Mesenteric fat pad (tissue), 1 donor: ENCODE measurements at places on chromosomes 5 and 9. TPM values are rescaled to one million over a fixed set of nuclear protein-coding genes. Genes with fewer than 3 reads are reported as not detected.

DNA sequence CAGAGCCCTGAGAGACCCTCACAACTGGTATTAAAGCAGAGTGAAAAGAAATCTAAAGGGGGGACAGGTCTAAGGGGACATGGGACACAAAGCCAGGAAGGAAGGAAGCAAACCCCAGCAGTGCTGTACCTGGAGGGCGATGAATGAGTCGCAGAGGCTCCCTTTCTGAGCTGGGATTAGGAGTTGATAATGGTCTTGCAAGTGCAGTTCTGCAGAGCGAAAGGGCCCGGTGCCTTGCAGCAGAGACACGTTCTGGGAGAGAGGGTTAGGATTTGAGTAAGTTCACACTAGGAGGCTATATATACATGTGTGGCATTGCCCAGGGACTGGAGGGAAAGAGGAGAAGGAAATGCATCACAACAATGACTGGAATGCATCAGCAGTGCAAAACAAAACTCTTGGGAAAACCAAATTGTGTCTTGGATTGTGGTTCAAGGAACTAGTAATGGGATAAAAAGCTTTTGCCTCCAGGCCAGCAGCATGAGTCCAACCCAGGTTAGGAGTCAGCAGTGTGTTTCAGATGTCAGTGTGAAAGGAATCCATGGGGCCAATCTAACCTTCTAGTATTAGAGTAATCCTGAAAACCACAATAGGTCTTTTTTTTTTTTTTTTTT, 38.8 kb upstream of the LIFR start:
- no peak for DNase-seq

- no peak for DNase-seq
Observed at GRCh38 chr5:61737301-61737963, 405.4 kb downstream of the ZSWIM6 start.

GRCh38 chr9:78788101-78788500, 491.2 kb downstream of the PSAT1 start:
- DNase-seq, result no peak

DNA sequence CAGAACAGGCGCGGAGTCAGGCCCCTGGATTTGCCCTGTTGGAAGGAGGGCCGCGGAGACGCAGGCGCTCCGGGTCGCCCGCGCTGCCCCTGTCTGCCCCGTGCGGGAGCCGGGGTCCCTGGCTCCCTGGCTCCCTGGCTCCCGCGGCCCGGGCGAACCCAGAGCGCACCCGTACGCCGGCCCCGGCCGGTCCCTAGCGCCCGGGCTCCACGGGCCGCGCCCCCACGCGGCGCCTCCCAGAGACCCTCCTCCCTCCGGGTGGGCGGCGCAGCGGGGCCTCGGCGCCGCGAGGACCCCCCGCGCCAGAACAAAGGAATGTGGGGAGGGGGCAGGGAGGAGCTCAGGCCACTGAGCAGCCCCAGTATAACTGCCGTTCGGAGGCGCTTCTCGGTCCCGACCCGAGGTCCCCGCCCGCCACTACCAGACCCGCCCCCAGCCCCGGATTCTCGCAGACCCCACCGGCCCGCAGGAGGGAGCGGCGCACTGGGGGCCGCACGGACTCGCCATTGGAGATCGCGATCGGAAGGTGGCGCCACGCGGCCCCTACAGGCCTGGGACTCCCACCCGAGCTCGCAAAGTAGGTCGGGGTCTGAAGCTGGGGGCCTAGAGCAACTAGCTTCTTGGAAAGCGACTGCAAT, 2.4 kb downstream of the NFIL3 start:
- DNase-seq, result no peak

- no peak for DNase-seq
Observed at GRCh38 chr9:104780796-104781395, 17.0 kb downstream of the NIPSNAP3B start.

GRCh38 chr9:70924380-70924779, 197.0 kb downstream of the TRPM3 start:
- no peak for DNase-seq

DNA sequence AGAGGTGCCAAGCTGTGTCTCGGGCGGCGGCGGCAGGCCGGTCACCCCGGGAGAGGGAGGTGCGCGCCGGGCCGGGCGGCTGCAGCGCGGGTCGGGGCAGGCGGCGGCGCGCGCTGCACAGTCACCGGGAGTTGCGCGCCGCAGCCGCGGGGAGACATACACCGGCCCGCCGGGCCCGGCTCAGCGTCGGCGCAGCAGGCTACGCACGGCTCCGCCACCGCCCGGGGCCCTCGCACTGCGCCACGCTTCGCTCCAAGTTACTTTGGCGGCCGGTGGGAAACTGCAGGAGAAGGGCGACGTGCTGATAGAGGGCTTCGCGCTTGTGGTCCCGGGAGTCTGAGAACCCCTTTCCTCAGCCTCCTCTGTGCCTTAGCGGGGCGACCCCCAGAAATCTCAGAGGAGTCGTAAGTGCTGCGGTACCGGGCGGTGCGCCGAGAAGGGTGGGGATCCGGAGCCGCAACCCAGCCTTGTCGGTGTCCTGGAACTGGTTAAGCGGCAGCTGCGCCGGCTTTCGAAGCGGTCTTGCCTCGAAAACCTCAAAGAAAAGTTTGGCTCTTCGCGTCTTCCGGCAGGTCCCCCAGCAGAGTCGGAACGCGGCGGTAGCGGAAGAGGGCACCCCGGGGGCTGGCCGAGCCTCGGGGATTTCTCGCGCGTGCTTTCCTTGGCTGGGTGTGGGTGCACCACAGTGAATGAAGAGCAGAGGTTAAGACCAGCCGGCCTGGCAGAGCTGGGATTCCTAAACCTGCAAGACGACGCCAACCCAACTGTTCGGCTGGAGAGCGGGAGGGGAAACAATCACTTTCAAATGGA, at the start of gene EFNA5:
EFNA5 (minus strand) TSS at position 6 of the 810 bp plus-strand sequence.
- DNase-seq, result peak; percentile 88

- DNase-seq, result no peak
Observed at GRCh38 chr9:129962889-129963703, 79.9 kb downstream of the FNBP1 start.

DNA sequence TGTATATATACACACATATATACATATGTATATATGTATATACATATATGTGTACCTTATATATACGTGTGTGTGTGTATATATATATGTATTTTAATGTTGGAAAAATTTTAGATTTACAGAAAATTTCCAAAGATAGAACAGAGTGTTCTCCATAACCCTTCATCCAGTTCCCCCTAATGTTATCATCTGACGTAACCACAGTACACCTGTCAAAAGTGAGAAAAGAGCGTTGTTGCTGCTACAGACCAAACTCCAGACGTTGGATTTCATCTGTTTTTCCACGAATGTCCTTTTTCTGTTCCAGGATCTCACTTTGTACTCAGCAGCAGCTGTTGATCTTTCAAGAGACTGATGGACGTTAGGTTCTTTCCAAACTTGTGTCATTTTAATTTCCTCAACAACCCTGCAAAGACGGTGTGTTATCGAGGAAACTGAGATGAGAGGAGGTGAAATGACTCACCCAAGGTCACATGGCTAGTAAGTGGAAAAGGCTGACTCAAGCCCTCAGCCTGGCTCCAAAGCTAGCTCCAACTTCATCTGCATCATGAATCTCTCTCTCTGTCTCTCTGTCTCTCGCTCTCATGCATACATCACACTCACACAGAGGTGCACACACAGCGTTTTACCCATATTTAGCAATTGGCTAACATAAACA, 17.0 kb upstream of the NTNG2 start:
- no peak for DNase-seq

DNA sequence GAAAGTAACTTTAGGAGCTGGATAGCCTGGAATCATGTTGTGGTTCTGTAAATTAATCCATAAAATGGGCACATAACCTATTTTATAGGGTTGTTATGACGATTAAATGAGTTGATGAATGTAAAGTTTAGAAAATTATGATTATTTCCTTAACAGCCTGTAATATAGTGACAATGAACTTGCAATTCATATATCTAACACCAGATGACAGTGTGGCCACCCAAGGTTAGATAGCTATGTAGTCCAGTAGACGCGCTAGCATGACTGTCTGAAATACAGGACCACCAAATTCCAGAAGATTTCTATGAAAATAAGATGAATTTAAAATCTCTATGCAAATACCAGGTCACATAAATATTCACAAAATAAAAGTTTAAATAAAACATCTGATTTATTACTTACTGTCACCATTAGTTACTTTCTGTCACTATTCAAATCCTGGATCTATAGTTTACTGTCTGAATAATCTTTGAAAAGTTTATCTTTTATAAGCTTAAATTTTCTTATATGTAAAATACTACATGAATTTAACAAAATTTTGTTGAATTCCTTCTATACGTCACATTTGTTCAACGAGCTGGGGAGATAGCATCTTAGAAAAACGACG, 26.1 kb upstream of the MACIR start:
- no peak for DNase-seq

DNA sequence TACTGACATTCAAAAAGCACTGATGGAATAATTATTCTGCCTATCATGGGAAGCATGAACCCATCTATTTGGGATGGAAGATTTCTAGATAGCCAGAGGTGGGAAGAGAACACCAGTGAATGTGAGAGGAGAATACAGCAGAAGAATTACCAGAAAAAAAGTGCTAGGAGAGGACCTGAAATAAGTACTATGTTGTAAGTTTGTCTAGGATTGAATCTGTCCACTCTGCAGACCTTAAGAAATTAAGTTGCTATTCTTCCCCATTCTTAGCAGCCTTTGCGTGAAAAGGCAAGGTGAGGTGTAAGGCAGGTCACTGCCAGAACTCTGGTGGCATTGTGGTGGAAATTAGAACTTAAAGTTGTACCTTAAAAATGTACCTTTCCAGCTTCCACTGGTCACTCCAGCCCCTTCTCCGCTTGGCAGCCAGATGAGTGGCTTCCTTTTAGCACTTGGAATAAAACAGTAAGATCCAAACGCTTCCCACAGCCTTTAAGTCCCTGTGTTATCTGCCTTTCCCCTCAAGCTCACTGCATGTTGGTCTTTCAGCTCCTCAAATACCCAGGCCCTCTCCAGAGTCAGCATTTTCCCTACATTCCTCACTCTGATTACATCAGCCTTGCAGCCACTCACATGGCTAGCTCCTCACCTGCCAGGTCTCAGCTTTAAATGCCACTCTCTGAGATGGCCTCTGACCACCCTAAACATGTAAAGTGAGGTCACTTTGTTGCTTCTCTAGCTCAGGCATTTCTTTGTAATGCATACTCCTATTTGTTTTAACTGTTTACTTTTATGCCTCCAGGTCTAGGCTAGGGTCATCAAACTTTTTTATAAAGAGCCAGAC, 253.0 kb downstream of the EPB41L4A start:
- DNase-seq, result no peak

GRCh38 chr9:7006417-7006816, 248.6 kb downstream of the KDM4C start:
- DNase-seq, result no peak

- no peak for DNase-seq
Observed at GRCh38 chr5:137706841-137707240, 29.0 kb downstream of the KLHL3 start.

GRCh38 chr5:37184748-37185364, 64.3 kb downstream of the CPLANE1 start:
- DNase-seq, result no peak

GRCh38 chr5:94180761-94181160, 437.6 kb downstream of the KIAA0825 start:
- DNase-seq, result no peak

- no peak for DNase-seq
Observed at GRCh38 chr5:158970569-158971014, 129.1 kb downstream of the EBF1 start.

GRCh38 chr9:100058699-100059579, 39.9 kb downstream of the ERP44 start:
- DNase-seq, result no peak

DNA sequence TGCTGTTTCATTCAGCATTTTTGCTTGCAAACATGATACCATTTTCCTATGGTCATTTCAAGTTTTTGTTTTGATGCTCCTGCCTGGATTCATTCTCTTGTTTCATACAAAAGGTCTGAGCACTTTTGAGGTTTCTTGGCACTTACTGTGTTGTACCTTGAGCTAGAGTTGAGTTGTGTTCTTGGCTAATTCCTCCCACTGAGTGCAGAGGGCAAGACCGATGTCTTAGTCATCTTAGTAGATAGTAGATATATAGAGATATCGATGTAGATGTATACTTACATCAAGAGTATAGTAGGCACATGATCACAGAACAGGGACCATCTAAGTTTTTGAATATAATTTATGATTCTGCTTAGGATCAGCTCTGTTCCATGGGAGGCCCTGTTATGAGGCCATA, 366.6 kb downstream of the OSTF1 start:
- DNase-seq, result no peak

- no peak for DNase-seq
Observed at GRCh38 chr5:112757468-112758208, 20.0 kb downstream of the APC start.

PCDHA10 gene
- total RNA-seq, result 1.8 TPM

GDA gene
- total RNA-seq, result 0.32 TPM

CDKN2A gene
- 4.2 TPM for total RNA-seq

FBP2 gene
- total RNA-seq, result not detected

ISCA1 gene
- total RNA-seq, result 45.2 TPM

NEUROG1 gene
- total RNA-seq, result not detected

SLC6A7 gene
- not detected for total RNA-seq

SLCO4C1 gene
- total RNA-seq, result 0.58 TPM
